ENCODE measurements at places on chromosomes 16 and 17.

- DNase-seq = no peak
These were observed 61.1 kb downstream of the CDYL2 start for GRCh38 chr16:80743273-80743672.

- DNase-seq = peak; percentile 44
These were observed 119.6 kb downstream of the SPAG9 start for GRCh38 chr17:51000835-51001638.

DNA sequence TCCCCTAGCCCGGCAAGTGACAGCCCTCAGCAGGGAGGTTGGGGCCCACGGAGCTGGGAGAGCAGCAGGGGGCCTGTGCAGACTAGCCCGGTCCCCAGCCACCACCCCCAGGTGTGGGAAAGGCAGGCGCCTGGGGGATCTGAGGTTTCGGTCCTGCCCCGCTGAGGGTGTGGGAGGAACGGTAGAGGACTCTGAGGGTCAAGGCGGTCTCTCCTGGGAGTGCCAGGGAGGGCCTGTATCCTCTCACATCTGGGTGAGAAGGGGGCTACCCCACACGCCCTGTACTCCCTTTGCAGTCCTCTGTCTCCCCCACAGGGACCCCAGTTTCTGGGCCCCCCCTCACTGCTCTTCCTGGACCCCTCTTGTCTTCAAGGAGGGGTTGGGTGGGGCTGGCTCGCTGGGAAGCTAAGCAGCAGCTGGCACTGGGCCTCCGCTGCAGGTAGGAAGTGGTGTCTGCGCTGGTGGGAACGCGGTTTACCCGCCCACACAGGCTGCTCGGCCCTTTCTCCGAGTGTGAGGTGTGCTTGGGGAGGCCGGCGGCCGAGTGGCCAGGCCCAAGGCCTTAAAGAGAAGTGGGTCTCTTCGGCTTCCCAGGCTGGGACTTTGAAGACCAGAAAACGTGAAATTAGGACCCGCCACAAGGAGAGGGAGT, 15.4 kb downstream of the CD7 start:
- no peak for DNase-seq

DNA sequence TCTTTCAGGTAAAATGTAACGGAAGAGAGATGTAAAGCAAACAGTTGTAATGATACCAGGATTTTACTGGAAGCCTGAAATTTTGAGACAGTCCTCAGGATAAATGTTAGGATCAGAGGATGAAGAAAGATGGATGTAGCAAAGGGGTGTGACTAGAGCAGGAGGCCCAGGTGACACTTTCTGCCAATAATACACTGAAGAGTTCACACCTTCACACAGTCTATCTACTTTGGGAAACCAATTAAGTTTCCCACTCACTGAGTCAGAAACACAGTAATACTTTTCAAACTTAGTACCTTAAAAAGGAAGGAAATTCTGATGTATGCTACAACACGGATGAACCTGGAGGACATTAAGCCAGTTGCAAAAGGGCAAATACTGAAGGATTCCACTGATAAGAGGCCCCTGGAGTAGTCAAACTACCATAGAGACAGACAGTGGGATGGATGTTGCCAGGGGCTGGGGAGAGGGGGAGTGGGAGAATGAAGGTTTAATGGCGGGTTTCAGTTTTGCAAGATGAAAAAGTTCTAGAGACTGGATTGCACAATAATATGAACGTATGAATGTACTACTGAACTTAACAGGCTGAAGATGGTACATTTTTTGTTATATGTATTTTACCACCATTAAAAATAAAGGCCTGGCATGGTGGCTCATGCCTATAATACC, 62.3 kb downstream of the CYTH1 start:
- DNase-seq = no peak

GRCh38 chr17:68060336-68060735, 24.8 kb downstream of the KPNA2 start:
- DNase-seq = no peak

GRCh38 chr16:74556375-74556922, 50.5 kb downstream of the GLG1 start:
- DNase-seq = no peak

DNA sequence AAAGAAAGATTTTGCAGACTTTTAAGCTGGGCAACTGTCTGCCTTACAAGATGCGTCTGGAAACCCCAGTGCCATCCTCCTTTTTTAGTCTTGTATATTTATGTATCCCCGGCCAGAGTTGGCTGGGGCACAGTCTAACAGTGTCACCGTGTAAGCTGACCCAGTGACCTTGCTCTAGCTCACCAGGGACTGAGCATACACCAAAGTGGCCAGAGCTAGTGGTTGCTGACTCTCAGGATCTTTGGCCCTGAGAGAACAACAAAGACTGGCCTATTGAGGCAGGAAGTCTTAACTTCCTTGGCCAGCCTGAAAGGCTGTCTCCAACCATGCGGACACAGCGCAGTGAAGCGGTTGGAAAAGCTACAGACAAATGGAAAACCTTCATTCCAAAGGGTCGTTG, 745.2 kb downstream of the WWOX start:
- no peak for DNase-seq

GRCh38 chr17:9521062-9521461, 54.6 kb downstream of the STX8 start:
- no peak for DNase-seq

- no peak for DNase-seq
These were observed 225.1 kb downstream of the SPECC1 start for GRCh38 chr17:20234276-20234675.

- no peak for DNase-seq
These were observed 7.6 kb downstream of the SGCA start for GRCh38 chr17:50173335-50173941.

GRCh38 chr16:90023078-90023447, 3.8 kb upstream of the DBNDD1 start:
- DNase-seq = no peak

DNA sequence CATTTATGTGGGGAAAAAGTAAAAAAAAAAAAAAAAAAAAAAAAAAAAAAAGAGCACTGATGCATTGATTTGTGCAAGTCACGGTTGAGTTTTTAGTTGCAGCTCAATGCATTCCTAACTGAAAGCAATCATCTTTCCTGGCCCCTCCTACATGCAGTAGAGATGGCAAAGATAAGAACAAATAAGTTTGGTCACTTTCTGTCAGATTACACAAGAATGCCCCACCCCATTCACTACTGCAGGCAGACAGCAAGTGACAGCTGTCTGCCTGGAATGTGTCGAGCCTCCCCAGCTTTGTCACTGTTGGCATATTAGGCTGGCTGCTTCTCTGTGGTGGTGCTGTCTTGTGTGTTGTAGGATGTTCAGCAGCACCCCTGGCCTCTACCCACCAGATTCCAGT, 243.5 kb downstream of the FOXL1 start:
- DNase-seq = no peak

- DNase-seq = peak; percentile 70
These were observed 558 bp downstream of the HSD3B7 start for GRCh38 chr16:30985401-30986128.

GRCh38 chr16:88941913-88942909, 34.8 kb downstream of the CBFA2T3 start:
- no peak for DNase-seq

DNA sequence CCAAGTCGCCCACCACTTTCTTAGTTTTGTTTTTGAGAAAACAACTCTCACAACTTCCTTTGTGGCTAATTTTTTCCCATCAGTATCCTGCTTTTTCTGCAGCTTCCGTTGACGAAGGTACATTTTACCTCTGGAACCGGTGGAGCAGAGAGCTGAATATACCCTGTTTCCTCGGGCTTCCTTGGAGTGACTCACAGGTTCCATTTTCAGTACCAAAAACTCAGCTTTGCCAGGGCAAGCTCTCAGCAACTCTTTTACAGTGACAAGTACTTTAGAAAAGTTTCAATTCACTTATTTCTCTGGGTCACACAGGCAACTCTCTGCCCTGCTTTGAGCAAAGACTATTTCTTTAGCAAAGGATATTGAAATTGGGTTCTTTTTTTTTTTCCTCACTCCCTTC, 318.9 kb downstream of the SNX29 start:
- no peak for DNase-seq

- DNase-seq = no peak
These were observed 856 bp upstream of the MON1B start for GRCh38 chr16:77190190-77190477.

GRCh38 chr16:47110939-47111338, 32.8 kb downstream of the NETO2 start:
- DNase-seq = no peak

- no peak for DNase-seq
These were observed 15.4 kb upstream of the ARHGAP17 start for GRCh38 chr16:25030420-25031131.

DNA sequence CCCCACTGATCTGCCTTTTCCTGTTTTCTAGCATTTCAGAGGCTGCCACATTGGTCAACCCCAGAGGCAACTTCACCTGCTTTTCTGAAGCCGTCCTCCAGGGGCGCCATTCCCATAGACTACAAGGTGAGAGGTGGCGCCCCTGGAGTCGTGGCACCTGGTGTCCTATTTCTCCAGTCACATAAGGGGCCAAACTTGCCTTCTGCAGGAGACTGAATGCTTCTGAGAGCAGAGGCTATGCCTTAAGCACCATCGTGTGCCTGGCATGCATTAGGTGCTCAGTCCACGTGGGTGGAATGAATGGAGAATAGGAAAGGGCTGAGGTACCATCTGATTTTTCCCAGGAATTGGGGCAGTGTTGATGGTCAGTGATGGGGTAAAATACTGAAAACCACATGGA, 164.8 kb downstream of the HAPSTR1 start:
- DNase-seq = no peak

DNA sequence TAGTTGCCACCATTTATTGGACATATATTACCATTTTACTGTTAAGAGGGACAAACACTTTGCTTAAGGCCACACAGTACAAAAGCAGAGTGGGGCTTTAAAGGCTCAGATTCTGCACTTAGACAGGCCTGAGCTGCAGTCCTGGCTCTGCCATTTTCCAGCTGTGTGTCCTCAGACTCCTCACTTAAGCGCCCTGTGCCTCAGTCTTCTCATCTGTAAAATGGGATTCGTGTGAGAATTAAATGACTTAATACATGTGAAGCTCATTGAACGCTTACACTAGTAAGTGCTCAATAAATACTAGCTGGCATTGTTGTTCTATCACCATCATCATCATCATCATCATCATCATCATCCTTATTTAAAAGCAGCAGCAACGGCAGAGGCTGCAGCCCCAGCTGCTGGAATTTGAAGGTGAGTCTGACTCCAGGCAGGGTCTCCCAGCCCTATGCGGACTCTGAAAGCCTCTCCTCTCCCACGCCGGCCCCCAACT, 445 bp upstream of the CACNG5 start:
- no peak for DNase-seq

DNA sequence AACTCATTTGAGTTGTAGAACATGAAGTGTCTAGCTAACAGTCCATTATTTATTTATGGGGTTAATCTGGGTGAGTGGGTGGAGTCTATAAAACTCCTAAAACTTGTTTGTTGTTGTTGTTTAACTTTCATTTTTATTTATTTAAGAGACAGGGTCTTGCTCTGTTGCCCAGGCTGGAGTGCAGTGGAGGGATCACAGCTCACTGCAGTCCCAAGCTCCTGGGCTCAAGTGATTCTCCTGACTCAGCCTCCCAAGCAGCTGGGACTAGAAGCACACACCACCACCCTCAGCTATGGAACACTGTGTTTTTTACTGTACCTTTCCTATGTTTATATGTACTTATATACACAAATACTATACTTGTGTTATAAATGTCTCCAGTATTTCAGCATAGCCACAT, 77.8 kb upstream of the CLEC18B start:
- no peak for DNase-seq

- no peak for DNase-seq
These were observed 60.5 kb downstream of the AMFR start for GRCh38 chr16:56364865-56365264.

DNA sequence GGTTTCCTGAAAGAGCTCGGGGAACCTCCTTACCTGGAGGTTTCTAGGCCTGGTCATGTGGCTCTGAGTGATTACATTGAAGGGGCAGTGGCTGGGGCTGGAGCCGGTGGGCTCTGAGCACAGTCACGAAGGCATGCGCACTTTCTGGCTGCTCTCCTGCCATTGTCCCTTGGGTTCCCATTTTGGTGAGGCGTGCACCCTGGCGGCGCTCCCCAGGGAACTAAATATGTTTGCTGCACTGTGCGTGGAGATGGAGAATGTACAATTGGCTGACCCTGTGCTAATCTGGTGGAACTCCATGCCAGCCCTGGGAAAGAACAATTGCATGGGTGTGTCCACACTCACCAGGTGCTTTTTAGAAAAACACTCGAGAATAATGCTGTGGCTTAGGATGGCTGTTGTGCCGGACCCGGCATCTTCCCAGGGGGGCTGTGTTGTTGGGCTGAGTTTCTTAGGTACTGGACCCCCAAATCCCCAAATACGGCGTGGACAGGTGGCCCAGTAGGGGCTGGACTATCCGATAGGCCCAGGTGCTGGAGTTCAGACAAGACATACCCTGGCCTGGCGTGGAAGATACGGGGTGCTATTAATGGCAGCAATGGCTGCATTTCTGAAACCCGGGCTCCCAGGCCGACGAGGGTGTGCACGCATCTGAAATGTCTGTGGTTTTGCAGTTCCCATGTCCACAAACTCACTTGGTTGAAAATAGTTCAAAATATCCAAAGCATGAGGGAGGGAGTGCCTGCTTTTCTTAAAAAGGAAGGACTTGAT, 230.5 kb downstream of the SEC14L1 start:
- peak; percentile 67 for DNase-seq

DNA sequence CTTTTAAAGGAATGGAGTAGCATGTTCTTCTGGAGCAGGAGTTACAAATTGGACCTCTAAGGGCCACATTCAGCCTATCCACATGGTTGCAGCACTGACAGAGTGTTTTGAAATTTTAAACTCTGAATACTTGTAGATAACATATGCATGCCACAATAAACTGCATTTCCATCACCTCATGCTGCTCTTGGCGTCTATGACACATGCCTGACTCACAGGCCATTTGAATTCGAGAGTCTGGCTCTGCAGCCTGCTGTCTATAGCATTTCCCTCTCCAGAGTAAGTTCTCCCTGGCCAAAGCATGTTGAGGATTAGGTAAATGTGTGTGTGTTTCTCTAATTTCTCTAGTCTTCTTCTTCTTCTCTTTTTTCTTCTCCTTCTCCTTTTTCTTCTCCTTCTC, 28.7 kb upstream of the MYOCD start:
- no peak for DNase-seq

DNA sequence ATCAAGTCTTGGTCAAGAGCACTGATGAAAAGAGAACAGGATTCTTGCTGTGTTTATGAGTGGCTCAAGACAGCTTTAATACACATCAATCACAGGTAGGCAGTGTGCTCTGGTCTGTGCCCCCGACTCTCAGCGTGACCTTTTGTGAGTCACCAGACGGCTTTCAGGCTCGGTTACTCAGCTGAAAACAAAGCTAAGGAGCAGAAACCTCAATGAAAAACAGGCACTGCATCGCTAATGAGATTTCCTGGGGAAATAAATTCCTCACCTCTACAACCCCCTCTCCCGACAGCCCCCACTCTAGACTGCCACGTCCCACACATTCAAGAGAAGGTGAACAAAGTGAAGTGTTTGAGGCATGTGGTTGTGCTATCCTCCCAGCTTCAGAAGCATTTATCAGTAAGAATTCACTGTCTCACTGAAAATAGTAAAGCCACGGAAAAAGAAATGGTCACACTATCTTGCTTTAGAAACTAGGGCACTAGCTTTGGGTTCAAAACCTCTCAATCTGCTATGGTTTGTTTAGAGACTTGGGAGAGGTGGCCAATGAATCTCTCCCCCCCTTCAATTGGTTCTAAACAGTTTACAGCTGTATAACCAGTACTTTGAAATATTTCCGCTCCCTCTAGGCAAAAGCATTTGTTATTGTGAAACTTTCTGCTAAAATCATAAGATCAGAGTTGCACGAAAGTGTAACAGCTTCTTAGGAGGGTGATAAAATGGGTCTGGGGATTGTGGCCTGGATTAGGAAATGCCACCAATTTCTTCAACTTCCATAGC, 199.5 kb upstream of the PMFBP1 start:
- DNase-seq = peak; percentile 75

GRCh38 chr17:2244545-2245525, 58.8 kb downstream of the SMG6 start:
- DNase-seq = peak; percentile 12
